GM23248 (cell line): ENCODE measurements at places on chromosomes 2 and 18. TPM values are rescaled to one million over a fixed set of nuclear protein-coding genes. Genes with fewer than 3 reads are reported as not detected.

DNA sequence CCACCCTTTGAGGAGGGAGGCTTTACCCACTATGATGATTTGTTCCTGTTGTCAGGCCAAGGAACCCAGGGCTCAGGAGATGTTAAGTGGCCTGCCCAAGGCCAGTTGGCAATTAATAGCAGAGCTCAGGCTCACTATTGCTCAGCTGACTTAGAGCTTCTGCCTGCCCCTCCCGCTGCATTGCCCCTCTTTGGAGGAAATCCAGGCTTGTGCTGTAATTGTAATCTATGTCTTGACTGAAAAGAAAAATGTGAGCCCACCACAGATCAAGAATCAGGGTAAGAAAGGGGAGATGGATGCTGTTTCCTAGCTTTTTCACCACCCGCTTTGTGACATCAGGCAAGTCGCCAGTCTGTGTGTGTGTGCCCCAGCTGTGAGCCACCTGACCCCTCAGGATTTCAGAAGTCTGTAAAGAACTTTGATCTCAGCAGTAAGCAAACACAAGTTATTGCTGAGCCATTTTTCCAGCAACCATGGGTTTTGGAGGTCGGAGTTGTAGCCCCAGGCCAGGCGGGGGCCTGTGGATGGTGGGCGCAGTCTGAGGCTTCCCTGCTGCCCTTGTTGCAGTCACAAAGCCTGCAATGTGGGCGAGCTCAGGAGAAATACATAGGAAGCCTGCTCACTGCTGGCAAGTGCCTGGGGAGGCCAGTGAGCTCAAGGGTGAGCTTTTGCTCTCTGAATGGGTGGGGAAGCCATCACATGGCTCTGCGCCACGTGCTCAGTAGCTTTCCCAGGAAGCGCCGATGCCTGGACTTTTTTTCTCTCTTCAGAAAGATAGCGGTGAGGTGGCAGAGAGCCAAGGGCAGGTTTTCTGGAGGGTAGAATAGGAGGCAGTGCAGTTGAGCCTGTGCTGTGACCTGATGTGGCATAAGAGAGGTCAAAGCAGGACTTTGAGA, 6.1 kb downstream of the CABLES1 start:
- DNase-seq: peak; percentile 30

DNA sequence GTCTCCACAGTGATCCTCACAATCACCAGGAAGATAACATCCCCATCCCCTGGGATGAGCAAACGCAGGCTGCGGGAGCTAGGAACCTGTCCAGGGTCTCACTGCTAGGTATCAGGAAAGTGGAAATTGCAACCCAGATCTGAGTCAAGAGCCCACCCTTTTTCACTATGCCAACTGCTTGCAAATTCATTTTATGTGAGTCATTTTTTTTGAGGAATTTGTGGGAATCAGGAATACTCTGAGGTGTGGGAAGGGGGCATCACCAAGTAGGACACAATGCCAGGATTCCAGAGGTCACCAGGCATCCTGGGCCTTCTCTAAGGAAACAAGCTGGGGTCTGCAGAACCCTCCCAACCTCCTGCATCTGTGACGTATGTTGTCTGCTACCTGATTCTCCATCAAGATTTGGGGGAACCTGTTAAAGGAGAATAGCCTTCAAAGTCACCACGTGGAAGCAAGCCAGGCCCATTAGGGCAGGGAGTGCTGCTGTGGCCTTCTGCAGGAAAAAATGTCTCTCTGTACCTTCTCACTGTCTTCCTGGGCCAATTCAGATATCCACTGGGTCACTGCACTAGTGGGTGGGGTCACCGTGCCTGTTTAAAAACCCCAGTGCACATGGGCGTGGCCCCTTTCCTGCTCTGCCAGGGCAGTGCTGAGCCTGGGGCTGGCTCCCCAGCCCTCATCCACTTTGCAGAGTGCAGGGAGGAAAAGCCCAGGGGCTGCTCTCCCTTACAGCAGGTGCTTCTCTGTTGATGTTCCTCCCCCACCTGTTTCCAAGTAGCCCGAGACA, 50.2 kb downstream of the MCFD2 start:
- DNase-seq: no peak

- no peak for DNase-seq
These were observed 18.1 kb upstream of the DNAH7 start for GRCh38 chr2:196086517-196087368.

- no peak for DNase-seq
These were observed 1.1 kb downstream of the SLC38A11 start for GRCh38 chr2:164954186-164954585.

DNA sequence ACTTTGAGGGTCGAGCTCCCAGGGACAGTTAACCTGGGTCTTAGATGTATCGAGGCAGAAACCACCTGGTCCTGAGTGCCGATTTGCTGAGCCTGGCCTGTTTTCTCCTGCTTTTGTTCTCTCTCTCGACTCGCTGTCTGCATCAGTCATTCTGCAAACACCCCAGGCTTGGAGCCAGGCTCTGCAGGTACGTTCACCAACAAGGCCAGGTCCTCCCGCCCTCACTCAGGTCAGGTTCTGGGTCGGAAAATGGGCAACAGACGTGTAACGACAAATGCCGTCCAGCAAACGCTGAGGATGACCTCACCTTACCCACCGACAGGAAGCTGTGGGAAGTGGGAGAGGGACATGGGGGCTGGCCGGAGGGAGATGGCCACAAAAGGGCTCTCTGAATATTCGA, 57.7 kb upstream of the PXDN start:
- DNase-seq: no peak

DNA sequence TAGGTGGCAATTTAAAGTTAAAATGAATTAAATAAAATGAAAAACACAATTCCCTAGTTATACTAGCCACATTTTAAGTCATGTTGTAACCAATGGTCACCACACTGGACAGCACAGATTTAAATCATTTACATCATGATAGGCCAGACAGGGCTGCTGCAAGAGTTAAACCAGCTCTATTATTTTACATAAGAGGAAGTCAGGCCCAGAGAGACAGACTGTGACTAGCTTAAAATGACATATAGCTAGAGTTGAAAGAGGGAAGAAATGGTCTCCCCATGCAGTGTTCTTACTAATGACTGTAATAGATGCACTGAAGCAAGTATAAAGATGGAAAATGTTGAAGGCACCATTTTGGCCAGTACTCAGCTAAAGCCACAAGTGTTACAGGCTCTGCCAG, 69.6 kb downstream of the SLC66A3 start:
- DNase-seq: no peak

DNA sequence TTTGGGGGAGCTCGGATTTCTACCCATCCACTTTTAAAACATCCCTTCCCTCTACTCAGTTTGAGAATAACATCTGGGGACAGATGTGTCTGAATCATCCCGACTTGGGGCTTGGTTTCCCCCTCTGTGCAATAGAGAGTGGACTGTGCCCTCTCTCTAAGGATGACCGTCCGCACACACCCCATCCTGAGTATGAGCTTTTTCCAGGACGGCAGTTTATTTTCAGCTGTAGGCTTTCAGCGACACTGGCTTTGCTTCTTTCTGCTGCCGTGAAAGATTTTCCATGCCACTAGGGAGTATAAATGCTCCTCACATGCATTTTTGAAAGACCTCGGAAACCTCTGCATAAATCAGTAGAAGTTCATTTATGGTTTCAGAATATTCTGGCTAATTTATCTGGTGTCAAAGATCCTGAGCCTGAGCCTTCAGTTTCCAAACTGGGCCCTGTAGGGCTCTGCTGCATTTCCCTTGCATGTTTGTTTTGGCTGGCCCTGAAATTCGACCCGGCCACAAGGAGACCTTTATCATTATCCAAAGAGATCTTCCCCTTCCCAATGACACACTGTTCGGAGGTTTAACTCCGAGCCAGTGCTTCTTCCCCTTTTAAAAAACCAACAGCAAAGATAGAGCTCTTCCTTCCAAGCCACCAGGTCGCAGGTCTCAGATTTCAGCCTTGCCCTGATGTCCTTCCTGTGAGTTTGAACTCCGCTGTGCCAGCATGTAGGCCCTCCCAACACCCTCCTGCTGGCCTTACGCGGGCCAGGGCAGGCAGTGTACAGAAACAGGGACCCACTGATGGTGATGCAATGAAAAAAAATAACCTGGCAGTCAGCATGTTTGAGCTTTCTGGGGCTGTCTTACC, 53.3 kb downstream of the FECH start:
- no peak for DNase-seq

GRCh38 chr2:190572246-190572645, 37.7 kb upstream of the NEMP2 start:
- no peak for DNase-seq

The POTEI gene
- not detected in 2 replicates for total RNA-seq

DNA sequence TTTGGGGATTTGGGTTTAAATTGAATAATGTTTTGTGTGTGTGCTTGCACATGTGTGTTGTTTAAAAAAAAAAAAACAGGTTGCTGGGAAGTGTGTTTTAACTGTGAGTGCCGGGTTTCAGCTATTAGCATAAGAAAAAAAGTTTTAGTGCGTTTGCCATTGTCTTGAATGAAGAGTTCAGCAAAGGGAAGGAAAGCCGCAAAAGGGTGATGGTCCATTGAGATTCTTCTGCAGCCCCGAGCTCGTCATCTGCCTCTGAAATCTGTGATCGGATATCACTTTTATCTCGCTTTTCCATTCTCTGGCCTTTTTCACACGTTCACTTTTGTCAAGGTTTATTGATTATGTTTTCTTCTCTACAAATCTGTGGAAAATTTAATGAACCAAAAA, 4.7 kb downstream of the GLI2 start:
- no peak for DNase-seq

The PAIP2B gene
- under 0.01 TPM in 2 replicates for total RNA-seq

DNA sequence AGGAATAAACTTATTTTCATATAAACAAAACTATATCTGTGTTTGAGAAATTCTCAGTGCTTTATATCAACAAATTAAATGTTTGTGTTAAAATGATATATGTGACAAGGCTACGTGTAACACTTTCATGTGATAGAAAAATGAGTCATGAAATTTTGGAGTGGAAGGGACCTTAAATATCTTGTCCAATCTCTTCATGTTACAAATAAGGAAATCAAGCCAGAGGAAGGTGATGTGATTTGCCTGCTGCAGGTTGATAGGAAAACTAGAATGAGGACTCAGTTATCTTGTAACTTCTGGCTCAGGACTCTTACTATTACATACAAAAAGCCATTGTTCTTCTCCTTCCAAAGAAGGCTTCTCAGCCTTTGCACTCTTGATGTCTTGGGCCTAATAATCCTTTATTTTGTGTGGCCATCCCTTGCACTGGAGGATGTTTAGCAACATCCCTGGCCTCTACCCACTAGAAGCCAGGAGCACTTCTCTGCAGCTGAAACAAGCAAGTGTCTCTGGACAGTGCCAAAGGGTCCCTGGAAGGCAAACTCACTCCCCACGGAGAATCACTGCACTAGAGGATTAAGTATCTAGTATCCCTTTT, 43.0 kb upstream of the NARS1 start:
- DNase-seq: no peak

DNA sequence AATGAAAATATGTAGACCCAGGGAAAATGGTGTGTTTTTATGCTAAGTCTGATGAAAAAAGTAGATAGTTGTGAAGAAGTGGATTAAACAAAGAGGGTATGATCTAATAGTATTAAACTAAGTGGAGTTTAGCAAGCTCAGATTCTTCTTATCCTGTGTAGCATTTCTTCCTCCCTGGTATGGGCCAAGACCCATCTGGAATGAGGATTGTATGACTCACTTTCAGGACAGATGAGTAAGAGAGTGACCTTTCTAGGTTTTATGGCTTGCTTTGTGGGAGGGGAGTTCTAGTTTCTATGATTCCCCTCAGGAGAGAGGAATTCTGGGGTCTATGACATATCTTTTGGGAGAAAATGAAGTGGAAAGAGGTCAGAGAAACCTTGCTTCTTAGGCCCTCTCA, 550.1 kb downstream of the SPAG16 start:
- DNase-seq: peak; percentile 88

- no peak for DNase-seq
These were observed 104.4 kb upstream of the SLC39A10 start for GRCh38 chr2:195552581-195552980.

The MBP gene
- total RNA-seq: 2.2 and 2.7 TPM in 2 replicates

GRCh38 chr2:108620656-108621055, 86.4 kb downstream of the LIMS1 start:
- no peak for DNase-seq

GRCh38 chr2:1775511-1776035, 31.3 kb upstream of the PXDN start:
- no peak for DNase-seq

The TSPYL6 gene
- not detected in 2 replicates for total RNA-seq

The FOXI3 gene
- total RNA-seq: not detected in 2 replicates
